ENCODE measurements at places on chromosomes 4 and X.
A peak's percentile ranks its signal among the peaks of the same experiment; 100 is the strongest.

GRCh38 chrX:6660567-6661264 lies 125.8 kb upstream of the VCX3A start:
- no peak for DNase-seq

- no peak for DNase-seq
Observed at GRCh38 chr4:70842761-70843435, 3.2 kb upstream of the GRSF1 start.

GRCh38 chr4:149441338-149441737 lies 374.3 kb downstream of the IQCM start:
- DNase-seq: no peak

DNA sequence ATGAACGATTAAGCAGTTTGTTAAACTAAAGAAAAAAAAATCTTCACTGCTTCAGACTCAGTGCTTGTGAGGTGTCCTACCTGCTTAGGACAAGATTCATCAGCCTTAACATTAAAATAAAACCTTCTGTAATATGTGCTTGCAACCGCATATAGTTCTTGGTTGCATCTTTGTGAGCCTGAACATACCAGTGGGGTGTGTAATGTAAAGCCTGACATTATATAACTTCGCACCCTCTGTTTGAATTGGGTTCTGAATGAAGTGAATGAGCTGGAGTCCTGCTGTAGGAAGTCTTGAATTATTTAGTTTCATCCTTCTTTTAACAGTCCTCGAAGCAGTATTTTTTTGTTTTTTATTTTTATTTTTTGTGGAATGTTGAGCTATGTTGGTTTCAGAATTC lies 3.1 kb downstream of the KDM6A start:
- no peak for DNase-seq

- DNase-seq: no peak
Observed at GRCh38 chr4:129546531-129546930, 450.6 kb downstream of the C4orf33 start.

DNA sequence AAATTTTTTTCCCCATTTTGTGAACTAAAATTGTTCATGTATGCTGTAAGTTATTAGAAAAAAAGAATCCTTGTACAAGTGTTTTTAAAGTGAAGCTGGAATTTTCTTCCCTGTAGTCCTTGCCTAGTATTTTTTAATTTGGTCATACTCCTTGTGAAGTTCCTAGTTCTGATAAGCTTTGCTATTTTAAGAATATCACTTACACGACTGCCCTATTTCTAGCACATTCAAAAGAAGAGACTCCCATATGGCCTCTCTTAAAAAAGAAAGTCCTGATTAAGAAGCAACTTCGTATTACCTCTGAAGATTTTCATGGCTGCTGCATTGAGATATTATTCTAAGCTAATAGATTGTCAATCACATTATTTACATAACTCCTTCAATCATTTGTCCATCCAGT lies 87.2 kb downstream of the KLHL8 start:
- DNase-seq: no peak

DNA sequence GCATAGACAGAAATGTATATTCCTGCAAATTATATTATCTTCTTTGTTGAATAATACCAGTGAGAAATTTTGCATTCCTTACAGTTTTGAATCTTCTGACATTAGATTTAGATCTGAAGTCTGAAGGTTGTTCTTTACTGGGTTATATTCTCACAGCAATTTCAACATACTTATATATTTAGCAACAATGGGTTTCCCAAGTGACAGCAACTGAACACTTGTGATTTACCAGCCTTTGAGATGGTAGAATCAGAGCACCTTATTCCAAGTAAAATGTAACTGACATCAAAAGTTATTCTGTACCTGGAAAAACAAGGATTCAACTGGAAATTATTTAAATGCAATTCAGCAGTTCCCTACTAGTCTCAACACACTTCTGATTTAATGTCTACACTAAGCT lies 66.0 kb downstream of the RELL1 start:
- no peak for DNase-seq

DNA sequence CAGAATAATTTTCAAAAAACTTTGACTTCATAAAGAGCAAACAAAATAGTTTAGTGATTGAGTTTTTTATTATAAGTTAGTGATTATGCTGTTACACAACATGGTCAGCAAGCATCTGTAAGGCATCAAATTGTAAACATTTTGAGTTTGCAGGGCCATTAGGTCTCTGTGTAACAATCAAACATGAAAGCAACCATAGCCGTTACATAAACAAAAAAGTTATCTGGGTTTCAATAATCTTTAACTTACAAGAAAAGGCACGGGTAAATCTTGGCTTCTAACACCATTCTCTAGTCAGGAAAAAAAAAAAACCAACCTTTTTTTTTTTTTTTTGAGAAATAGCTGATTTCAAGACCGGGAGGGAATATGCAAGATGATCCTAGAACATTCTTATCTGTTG lies 1941.1 kb downstream of the PCDH7 start:
- DNase-seq: no peak

GRCh38 chr4:52879471-52879870 lies 17.4 kb downstream of the RASL11B start:
- no peak for DNase-seq

- no peak for DNase-seq
Observed at GRCh38 chr4:528835-529234, 29.8 kb downstream of the PIGG start.

DNA sequence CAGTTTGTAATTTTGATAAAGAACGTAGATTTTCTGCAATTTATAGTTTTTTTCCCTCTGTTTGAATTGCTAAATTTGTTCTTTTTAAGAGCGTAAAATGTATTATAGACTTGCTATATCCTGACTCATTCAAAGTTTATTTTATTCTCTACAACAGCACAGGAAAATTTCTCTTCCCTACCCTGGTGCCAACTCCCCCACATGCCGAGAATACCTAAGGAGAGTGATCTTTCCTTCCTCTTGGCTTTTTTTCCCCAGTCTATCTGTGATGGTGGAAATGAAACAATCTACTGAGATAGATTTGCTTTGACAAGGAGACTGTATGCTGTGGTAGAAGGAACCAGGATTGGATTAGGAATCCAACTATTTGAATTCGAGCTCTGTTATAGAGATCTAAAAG lies 271.6 kb downstream of the TLL1 start:
- DNase-seq: no peak

- DNase-seq: no peak
Observed at GRCh38 chrX:118780911-118781310, 42.7 kb upstream of the ZCCHC12 start.

DNA sequence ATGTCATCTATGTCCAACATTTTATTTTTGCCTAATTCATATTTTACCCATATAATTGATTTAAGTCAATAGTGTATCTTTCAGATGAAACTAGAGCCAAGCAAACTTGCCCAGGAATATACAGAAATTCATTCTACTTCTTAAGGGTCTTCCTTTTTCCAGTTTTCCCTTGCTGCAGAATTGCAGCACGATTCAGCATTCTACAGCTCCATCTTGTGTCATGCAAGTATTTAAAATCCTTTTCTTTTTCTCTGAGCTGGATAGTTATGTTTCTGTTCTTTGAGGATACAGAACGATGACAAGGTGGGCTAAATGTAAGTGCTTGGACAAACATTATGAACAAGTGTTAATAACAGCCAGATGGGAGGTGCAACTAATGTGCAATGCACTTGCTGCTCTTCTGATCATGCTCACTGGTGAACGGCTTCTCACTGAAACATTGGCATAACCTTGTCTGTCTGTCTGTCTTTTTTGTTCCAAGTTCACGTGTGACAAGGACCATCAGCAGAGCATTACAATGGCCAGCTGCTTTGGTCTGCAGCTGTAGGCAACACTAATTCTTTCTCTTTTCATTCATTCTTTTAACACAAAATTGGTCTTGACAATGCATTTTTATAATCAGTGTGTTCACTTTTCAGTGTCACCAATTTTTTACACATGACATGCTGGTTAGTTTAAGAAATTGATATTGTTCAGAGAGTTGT lies 1821.7 kb downstream of the ARAP2 start:
- DNase-seq: no peak

DNA sequence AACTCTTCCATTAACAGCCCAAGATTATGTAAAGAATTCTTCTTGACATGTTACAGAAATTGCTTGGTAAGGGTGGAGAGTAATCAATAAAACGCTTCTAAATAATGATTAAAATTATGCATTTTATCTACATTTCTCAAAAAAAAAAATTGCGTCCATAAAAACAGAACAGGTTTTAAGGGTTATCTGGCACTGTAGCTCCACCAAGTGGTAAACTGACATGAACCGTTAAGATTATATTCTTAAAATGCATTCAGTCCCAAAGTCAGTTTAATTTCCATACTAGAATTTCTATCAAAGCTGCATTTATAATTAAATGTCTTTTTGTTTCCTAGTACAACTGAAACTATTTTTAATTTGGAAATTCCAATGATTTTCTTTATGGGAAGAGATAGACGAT lies 214.0 kb upstream of the UGT8 start:
- DNase-seq: peak; percentile 22

GRCh38 chrX:2679534-2680485 lies 11.3 kb upstream of the CD99 start:
- peak; percentile 54 for DNase-seq

DNA sequence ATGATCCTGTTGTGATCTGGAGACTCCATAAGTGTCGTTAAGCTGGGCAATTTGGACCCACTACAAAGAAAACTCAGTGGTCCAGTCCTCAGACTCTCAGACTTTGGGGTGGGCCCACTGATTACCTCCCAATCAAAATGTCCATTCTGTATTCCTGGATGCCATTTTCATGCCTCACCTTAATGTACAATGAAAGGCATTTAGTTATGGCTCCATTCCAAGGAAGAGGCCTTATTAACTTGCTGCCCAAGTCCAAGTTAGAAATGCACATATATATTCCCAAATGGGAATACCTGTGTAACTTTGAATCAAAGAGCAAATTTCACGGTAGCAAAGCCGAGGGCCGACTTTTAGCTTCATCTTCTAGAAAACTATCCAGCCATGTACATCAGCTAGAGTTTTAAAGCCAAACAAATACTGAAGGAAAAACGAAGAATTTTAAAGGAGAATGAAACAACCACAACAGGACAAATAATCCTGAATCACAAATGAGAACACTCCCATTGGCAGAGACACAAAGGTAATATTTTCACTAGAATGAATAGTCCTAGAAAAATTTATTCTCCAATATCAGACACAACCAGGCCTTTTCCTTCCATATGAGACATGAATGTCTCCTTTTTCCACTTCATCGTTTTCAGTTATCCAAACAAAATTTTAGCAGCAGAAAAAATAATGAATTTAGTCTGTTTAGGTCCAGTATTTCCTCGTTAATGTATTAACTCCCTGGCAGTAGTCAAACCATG lies 63.7 kb upstream of the HHIP start:
- no peak for DNase-seq

GRCh38 chr4:156799121-156799589 lies 172.4 kb downstream of the PDGFC start:
- DNase-seq: no peak

DNA sequence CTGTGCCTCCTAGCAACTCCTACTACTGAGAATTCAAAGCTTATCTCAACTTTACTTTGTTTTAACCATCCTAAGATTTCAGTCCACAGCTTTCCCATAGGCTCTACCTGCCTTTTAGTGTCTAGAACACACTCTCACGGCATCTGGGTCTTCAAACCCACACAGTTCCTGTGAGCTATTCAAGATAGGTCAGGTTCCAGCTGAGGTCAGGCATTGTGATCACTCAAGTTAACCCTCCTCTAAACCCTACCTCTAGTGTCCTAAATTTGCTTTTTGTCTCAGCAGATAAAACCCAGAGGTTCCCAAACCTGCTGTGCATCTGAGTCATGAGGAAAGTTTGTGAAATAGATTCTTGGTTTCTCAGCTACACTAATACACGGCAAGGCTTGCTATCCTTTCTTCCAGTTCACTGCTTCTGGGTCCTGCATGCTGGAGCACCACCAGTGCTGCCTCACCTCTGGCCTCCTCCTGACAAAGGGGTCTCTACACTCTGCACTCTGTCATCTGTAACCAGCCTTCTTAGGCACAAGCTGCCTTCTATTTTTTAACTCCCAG lies 324.6 kb upstream of the MAGEB2 start:
- no peak for DNase-seq

DNA sequence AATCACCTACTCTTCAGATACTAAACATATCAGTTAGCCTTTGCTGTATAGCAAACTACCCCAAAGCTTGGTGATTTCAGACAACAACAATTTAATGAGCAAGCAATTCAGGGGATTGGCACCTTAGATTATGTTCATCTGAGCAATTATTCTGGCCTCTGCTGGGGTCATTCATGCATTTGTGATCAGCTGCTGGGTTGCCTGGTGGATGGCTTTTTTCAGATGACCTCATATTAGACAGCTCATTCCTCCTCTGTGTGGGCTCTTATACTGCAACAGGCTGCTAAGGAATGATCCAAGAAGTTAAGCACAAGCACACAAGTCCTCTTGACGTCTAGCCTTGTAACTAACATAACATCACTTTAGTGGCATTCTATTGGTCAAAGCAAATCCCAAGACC lies 153.0 kb upstream of the PPP1R2C start:
- no peak for DNase-seq

- DNase-seq: no peak
Observed at GRCh38 chr4:125529071-125529470, 214.3 kb downstream of the FAT4 start.

DNA sequence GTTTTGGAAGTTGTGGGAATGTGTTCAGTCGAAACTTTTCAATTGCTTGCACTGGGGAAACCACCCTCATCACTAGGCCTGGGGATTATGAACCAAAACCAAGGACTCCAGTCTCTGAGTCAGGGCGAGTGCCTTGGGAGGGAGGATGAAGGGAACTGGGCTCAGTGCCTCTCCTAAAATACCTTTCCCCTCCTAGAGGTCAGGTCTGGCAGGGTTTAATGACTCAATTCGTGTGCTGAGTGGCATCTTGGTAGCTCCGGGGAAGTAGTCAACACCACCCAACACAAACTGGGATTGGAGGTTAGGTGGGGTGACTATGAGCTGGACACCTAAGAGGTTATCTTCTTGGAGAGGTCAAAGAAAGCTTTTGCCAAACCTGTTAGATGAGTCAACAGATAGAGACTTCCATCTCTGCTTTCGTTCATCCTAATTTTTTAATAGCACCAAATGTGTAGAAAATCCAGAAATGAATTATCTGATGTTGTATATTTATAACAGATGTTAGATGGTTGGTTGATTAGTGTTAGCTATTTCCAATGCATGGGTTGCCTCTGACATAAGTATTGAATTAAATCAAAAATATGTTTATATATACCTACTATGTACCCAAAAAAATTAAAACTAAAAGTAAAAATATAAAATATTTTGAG lies 202.8 kb downstream of the SHROOM3 start:
- DNase-seq: no peak

DNA sequence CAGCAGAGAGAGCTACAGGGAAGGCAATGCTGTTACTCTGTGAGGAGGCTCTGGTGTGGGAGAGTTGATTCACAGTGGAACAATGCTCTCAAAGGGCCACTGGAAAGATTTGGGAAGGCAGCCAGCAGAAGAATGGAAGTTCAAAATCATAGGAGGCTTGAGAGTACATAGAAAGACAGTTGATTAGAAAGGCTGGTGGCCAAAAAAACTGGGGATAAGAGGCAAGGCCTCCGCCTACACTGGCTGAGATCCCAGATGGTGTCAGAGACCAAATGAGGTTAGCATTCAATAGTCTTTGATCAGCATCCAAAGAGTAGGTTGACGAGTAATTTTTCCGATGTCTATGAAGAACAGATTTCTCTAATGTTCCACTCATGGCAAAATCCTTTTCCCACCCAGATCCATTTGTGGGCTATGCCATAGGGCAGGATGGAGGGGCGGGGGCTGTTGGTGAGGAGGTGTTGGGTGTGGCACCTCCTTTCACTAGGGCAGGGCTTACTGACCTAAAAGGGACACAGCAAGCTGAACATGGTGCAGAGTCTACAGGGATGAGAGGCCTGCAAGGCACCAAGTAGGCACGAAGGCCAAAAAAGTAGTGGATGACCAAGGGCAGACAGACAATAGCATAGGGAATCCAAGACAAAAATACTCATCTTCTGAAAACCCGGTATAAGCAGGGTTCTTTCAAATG lies 15.1 kb downstream of the TEC start:
- DNase-seq: no peak

Data from SJCRH30 (cell line).